Tibial nerve (tissue), 4 donors: ENCODE measurements at places on chromosomes 5 and 9. TPM values are rescaled to one million over a fixed set of nuclear protein-coding genes. Genes with fewer than 3 reads are reported as not detected.

FOXD4L6 gene
- not detected for total RNA-seq

GRCh38 chr5:95847261-95847592, 24.7 kb upstream of the GLRX start:
- no peak overlapping the region for H3K27ac ChIP-seq
- DNase-seq: no peak
- no peak overlapping the region for H3K4me3 ChIP-seq

- H3K36me3 ChIP-seq: no peaks in the 10 kb centered on the region
- H3K4me3 ChIP-seq: no peak overlapping the region
- no peak for DNase-seq
These were observed 100.4 kb downstream of the KLHL3 start for GRCh38 chr5:137635521-137635921.

DNA sequence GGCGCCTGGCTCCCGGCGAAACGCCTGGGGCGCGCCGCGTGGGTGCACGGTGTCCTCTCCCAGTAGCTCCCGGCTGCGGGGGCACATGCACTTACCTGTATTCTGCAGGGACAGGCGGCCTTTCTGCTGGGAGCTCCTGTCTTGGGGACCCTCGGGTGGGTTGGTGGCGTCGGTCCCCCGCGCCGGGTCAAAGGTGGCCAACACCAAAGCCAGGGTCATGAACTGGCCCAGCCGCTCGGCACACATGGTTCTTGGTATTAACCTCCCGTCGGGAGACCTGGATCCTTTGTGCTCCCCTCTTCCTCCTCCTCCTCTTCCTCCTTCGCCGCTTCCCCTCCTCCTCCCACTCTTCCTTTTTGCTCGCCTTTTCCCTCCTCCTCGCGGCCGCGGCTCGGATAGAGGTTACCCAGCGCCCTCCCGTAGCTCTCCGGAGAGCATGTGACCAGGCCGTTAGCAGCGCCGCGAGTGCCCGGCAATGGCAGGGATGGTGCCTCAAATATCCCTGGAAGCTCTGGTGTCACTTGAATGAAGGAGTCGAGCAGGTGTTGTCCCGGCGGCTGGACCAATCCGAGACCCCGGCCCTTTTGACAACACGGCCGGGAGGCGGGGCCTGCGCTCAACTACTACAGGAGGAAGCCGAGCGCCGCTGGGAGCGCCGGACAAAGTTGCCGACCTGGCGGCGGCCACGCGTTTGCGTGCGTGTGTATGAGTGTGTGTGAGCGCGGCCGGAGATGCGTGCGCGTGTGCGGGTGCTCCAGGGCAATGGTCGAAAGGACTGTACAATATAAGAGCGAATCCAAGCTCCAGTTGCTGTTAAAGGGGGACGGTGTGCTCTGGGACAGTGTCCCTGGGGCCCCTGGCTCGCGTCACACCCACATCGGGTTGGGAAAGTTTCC, at the start of gene STC2:
Gene STC2 (minus strand): TSS at position 467 of the 896 bp plus-strand sequence. CDS start 221 bp downstream, at position 246.
- H3K27ac ChIP-seq: no peak within 1 kb of the TSS

DNA sequence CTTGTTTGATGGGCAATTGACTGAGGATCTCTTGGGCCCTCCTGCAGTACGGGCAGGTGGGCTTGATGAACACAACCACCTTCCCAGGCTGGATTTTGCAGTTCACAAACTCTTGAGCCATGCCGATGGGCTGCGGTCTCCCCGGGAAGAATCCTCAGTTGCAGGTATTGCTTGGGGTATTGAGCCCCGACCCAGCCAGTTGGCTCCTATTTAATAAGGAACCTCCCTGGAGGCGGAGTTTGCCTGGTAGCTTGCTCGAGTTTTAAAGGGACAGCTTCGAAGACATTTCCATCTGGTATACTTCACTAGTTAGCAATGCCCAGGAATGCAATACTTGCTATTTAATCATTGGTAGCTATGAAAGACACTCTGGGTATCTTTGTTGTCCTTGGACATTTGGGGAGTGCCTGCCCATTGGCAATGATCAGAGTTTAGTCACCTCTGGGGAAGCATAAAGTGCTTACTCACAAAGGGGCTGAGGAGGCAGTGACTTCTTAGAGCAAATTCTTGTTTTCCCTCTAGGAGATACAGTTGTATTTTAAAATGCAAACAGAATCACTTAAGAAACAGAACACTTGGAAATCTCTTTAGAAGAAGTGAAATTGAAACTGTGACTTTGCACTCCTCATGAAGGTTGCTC, at the start of gene GLRX:
Gene GLRX (minus strand): TSS at position 185 of the 640 bp plus-strand sequence. CDS start 64 bp downstream, at position 121.
- peaks cover 44% of the 10 kb centered on the region for H3K4me1 ChIP-seq
- H3K27ac ChIP-seq: peak within 1 kb of the TSS; percentile 86
- DNase-seq: peak; percentile 59
- peak within 1 kb of the TSS; percentile 54 for H3K4me3 ChIP-seq
